ENCODE measurements at places on chromosomes 4 and X.

GRCh38 chr4:86338521-86338920, 21.3 kb downstream of the MAPK10 start:
- no peak for DNase-seq

DNA sequence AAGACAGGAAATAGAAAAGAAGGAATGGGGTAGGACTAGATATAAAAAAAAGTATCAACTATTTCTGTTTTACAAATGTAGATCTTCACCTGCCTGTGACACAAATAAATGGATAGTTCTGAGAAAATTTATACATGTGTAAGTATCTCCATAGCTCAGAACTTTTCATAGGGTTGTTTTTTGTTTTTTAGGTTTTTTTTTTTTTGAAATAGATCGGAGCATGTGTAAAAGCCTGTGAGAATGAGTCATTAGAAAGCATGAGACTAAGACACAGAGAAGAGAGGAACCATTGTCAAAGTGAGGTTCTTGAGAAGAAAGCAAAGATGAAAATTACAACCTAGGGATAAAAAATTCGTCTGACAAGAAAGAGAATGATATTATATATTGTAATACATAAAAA, 481.6 kb downstream of the PABPC4L start:
- no peak for DNase-seq

DNA sequence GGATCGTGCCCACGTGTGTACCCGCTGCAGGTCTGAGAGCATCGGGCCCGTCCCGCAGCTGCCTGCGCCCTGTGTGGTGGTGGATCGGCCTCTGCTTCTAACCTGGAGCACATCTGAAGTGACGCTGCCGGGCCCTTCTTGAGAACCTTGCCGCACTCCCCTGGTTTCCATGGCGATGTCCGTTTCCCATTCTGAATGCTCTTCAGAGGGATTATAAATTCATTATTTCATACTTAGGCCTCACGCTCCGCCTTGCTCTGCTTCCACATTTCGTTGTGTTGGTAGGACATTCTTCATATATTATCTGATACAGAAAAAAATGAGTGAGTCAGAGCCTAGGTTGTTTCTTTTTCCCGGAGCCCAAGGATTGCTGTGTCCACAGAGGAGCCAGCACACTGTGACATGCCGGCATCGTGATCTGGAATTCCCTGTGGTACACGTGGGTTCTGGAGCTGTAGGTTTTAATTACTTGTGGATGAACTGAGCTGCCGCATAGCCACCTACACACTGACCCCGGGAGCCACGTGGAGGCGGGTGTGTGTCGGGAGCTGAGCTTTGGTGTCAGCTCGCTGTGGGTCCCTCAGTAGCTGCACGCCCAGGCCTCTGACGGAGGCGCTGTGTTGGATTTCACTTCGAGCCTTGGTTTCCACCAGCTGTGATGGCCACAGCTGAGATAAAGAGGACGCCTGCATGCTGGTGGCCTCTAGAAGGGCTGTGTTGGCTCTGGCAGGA, 63.4 kb downstream of the PSAPL1 start:
- DNase-seq = no peak

GRCh38 chrX:38151441-38151840, 69.2 kb downstream of the SRPX start:
- no peak for DNase-seq

DNA sequence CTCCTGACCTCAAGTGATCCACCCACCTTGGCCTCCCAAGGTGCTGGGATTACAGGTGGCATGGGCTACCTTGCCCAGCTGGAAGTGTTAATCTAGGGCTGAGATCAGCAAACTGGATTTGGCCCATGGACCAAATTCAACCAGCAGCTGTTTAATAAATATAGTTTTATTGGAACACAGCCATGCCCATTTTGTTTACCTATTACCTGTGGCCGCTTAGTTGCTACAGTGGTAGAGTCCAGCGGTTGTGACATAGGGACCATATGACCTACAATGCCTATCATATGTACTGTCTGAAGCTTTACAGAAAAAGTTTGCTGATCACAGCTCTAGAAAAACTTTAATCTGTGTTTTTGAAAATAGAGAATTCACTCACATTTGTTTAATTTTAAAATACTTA, 17.2 kb upstream of the PDHA1 start:
- DNase-seq = no peak

DNA sequence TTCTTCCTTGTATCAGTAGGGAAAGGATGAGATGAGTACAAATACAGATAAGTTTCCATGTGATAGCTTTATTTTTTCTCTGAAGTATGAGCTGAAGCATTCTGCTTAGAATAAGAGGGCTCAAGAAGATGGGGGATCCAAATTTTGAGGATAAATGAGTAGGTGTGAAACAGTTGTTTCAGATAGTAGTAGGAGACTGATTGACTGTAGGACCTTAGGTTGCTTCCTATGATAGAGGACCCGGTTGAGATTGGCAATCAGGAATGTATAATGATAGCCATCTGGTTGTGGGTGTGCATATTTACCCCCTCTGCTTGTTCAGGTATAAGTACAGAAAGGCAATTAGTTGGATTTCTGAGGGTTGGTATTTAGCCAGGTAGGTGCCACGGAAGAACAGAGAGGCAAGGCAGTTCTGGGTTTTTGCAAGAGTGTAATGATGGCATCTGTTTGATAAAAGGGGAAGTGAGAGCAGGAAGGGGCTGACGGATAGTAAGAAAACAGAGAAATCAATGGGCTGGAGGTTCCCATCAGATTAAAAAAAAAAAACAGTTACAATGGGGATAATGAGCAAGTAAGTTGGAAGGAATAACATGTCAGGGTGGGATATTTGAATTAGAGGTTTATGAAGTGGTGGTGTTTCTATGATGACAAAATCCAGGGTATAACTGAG, 13.7 kb downstream of the OCRL start:
- DNase-seq = no peak

- DNase-seq = no peak
Observed at GRCh38 chrX:15853586-15854079, 980 bp downstream of the AP1S2 start.

DNA sequence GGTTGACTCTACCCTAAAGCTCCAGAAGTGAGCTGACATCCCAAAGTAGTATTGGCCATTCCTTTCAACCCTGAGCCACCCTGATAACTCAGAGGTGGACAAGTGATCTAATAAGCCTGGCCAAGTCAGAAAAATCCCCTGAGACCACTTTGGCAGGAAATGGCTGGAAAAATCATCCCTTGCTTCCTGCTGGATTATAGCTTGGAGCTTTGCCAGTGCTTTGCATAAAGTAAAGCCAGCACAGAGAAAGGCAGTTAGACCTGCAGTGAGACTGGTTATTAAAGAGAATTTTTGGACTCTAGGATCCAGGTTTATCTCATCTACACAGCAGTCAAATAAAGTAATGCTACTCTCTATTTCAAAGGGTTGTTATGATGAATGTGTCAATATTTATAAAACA, 6.4 kb downstream of the CXCL3 start:
- DNase-seq = no peak

GRCh38 chr4:141213550-141213991, 7.1 kb upstream of the ZNF330 start:
- no peak for DNase-seq

GRCh38 chr4:112327965-112328733, 31.0 kb downstream of the ALPK1 start:
- DNase-seq = no peak

GRCh38 chr4:870951-871350, 45.0 kb upstream of the CPLX1 start:
- no peak for DNase-seq

- no peak for DNase-seq
Observed at GRCh38 chr4:157447195-157447594, 226.7 kb downstream of the GRIA2 start.

DNA sequence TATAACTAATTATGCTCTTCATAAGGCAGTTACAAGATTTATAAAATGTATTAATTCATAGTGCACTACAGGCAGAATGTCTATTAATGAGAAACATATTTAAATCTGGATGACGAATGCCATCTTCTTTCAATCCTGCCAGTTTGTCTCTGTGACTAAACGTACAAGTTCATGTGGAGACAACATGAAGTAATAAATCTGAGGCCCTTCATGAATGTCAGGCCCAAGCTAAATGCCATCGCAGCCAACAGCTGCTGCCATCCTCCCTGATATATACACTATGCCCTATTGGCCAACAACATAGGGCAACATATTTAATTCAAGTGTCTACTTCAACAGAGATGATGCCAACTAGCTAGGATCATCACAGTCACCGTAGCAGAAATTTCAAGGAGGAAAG, 43.7 kb downstream of the TSPAN5 start:
- no peak for DNase-seq

DNA sequence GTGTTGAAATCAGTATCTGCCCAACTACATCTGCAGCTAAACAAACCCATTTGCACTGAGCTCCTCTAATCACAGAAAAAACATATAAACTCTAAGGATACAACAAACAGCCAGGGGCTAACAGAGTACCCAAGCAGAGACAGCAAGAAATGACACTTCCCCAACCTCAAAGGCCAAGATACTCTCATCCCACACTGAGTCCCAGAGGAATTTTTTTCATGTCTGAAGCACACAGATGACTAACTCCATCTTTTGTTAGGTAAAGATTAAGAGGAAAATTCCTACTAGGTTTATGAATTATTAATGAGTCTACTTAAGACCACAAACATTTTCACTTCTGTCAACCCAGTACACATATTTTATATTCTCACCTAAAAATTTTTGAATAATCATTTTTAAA, 31.6 kb downstream of the SEPSECS start:
- no peak for DNase-seq

- DNase-seq = no peak
Observed at GRCh38 chr4:71494539-71494938, 155.7 kb downstream of the SLC4A4 start.

All from endothelial cell (in vitro differentiated cells).